G401 (cell line): ENCODE measurements at places on chromosomes 5 and 9. TPM values are rescaled to one million over a fixed set of nuclear protein-coding genes. Genes with fewer than 3 reads are reported as not detected.

- DNase-seq = no peak
Measured at GRCh38 chr9:127634021-127634420, 21.9 kb downstream of the STXBP1 start.

ZDHHC11B gene
- total RNA-seq = 0.31 TPM in 1 of 2 replicates, not detected in the other

DNA sequence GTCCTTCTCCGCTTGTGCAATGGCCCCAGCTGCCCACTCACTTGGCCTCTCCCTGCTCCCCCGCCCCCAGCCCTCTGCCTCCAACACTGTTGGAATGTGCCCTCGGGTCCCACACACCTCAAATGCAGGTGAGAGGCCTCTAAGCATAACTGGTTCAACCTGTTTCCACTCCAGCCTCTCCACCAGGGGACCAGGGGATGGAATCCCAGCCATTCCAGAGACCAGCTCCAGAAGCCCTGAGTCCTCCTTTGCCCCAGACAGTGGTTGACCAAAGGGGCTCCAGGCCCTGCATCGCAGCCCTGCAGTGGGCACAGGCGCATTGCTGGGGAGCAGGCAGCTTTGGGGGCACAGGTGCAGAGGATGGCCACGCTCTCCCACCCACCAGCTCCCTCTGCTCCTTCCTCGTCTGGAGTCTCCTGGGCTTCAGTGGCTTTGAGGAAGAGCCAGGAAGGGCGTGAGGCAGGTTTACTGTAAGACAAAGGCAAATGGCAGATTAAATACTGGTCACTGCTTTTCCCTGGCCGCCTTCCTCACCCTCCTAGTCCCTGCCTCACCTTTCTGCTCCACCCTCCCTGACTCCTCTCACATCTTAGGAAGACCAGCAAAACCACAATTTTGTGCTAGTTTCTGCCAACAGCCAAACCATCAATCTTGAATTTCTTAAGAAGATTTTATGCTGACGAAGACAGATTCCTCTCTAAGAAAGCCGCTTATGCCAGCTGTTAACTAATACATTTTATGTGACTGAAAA lies 29.1 kb upstream of the IRX2 start:
- DNase-seq = no peak

DNA sequence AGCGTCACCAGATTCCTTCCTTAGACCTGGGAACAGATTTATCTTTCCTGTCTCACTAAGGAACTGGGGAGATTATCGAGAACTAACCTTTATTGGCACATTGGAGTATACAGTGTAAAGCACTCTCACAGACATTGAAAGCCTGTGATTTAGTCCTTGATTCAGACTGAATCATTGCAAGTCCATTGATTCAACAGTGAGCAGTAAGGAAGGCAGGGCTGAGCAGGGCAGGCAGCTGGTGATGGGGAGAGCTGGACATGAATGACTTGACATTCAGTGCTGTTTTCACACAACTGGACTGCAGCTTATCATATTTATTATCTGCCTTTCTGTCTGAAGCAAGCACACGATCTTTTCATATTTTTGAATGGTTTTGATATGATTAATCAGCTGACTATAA lies 16.2 kb downstream of the ISOC1 start:
- DNase-seq = no peak

ISL1 gene
- not detected in 2 replicates for total RNA-seq

GRCh38 chr5:159210846-159211245 lies 1.5 kb upstream of the RNF145 start:
- DNase-seq = no peak

DNA sequence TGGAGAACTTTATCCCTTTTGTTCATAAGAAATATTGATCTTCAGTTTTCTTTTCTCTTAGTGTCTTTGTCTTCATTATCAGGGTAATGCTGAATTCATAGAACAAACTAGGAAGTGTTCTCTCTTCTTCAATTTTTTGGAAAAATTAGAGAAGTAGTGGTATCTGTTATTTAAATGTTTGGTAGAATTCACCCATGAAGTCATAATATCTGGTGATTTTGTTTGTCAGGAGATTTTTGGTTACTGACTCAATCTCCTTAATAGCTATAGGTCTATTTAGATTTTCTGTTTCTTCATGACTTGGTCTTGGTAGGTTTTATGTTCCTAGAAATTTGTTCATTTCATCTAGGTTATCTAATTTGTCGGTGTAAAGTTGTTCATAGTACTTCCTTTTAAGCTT lies 45.4 kb upstream of the STARD4 start:
- DNase-seq = no peak
